IPS DF 19.7 (cell line): ENCODE measurements at places on chromosomes 1 and 21.

- no peak for DNase-seq
These were observed 925 bp downstream of the PDE9A start for GRCh38 chr21:42654179-42654912.

GRCh38 chr1:157948312-157949073 lies 45.0 kb upstream of the KIRREL1 start:
- peak; percentile 68 for DNase-seq

DNA sequence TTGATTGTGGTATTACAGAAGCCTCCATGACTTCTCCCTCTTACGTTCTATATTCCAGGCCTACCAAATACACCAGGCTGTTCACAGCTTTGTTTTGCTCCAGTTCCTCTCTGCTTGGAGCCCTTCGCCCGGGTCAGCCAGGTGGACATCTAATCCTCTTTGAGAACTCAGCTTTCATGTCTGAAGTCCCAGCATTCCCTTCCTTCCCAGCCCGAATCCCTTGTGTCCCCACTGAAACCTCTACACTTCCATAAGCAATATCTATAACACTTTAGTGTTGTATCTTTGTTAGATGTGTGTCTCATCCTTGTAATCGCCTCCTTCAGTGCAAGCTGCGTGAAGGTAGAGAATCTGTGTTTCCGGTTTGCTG lies 1.9 kb downstream of the RNF11 start:
- DNase-seq, result no peak

DNA sequence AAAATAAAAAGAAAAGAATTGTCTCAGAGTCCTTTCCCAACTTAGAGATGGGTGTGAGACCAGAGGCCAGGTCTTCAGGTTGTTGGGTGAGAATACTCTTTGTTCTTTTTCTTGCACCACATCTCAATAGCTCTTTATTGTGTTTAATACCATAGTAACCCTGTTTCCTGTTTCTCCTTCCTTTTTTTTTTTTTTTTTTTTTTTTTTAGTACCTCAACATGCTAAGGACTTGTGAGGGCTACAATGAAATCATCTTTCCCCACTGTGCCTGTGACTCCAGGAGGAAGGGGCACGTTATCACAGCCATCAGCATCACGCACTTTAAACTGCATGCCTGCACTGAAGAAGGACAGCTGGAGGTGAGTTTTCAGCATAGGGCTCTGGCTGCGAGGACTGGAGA lies 24.4 kb downstream of the CELF3 start:
- no peak for DNase-seq

GRCh38 chr1:7008331-7008730 lies 223.1 kb downstream of the CAMTA1 start:
- no peak for DNase-seq

DNA sequence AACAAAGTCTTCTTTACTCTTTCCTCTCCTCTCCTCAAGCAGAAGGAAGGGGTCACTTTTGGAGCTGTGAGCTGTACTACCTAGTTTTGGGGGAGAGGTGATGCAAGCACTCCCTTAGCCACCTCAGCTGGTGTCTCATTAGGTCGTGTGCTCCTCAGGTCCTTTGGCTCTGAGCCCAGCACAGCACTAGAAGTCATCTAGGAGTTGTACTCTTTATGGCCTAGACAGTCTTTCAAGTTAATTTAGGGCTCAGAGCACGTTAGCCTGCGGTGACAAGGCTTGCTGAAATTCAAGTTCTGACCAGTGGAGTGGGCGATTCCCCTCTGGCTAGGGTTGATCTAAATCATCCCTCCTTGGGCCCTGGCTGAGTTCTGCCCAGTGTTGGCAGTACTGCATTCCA lies 48.0 kb upstream of the WDR26 start:
- DNase-seq, result no peak

DNA sequence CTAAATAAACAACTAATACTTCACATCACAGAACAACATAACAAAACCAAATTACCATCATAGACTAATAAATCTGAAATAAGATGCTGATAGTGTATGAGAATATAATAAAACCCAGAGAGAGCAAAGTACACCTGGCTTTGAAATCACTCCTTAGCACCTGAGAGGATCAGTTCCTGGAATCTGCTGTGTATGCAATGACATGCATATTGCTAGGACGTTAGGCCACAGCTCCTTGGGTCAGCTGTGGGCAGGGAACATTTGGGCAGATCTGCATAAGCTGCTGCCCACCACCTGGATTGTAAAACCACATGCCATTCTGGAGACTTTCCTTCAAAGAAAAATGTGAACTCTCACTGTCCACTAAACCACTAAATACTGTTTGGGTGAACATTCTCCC lies 81.1 kb downstream of the NR5A2 start:
- DNase-seq, result no peak

DNA sequence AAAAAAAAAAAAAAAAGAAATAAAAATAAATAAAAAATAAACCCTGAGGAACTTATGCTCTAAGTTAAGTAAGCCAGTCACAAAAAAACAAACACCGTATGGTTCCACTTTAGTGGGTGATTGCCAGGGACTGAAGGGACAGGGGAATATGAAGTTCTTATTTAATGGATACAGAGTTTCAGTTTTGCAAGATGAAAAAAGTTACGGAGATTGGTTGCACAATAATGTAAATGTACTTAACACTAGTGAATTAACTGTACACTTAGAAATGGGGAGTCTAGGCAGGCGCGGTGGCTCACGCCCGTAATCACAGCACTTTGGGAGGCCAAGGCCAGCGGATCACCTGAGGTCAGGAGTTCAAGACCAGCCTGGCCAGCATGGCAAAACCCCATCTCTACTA lies 111.4 kb downstream of the ASH1L start:
- DNase-seq, result no peak

- DNase-seq, result no peak
These were observed 14.6 kb upstream of the UMODL1 start for GRCh38 chr21:42056468-42056867.

GRCh38 chr1:54965624-54966340 lies 14.6 kb upstream of the TMEM61 start:
- DNase-seq, result no peak

DNA sequence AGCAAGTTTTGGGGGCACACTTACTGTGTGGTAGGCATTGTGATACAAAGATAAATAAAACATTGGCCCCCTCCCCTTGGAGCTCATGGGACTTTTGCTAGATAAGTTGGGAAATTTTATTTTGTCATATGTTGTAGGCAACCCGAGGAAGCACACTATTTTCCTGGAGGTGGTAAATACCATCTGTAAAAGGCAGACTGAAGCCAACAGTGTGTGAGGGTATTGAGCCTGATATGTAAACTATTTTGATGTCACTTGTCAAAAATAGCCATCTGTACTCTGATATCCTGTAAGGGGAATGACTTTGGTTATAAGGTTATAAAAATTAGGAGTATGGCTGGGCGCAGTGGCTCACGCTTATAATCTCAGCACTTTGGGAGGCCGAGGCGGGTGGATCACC lies 30.6 kb downstream of the VANGL2 start:
- DNase-seq, result no peak
